GM23248 (cell line): ENCODE measurements at places on chromosomes 7 and 10.

GRCh38 chr10:97977673-97978072, 52.7 kb downstream of the CRTAC1 start:
- no peak for DNase-seq

- no peak for DNase-seq
These were observed 19.9 kb downstream of the MINDY4 start for GRCh38 chr7:30791114-30791513.

DNA sequence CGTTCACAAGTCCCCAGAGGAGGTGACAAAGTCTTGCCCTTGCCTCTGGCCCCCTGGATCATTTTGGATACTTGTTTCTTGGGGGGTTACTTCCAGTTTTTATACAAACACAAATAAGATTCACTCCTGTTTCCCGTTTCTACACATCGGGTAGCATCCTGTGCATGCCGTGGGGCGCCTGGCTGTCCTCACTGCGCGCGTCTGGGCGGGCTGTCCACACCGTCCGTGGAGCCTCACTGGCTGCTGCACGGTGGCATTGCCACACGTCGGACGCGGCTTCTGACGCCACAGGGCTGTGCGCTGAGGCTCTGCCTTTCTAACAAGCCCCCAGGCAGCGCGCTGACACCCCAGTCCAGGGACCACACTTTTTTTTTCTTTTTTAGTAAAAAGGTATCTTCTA, 18.4 kb downstream of the BNIP3 start:
- DNase-seq: no peak

GRCh38 chr10:8042721-8043568, 11.5 kb upstream of the GATA3 start:
- DNase-seq: no peak

DNA sequence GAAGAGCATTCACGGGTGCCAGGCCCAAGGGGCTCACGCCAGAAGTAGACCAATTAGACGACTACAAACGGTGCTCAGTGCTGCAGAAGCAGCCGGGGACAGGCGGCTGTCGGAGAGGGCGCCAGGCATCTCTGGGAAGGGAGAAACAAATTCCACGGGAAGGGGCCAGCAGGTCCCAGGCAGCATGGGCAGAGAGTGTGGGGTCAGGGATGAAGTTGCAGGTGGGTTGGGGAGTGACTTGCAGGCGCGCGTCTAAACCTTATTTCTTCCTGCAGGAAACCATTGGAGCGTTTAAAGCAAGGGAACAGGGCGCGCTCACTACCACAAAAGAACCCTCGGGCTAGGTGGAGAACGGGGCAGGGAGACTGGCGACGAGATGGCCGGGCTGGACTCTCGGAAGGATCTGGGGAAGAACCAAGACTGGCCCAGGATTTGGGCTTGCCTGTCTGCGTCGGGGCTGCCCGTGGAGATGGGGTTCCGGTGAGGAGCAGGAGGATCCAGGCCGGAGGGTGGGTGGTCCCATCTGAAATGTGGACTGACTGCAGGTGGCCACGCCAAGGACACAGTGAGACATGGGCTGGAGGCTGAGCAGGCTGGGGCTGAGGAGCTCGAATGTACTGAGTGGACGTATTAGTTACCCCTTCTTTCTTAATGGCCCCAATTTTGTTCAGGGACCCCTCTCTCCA, 116.3 kb upstream of the DIP2C start:
- no peak for DNase-seq

DNA sequence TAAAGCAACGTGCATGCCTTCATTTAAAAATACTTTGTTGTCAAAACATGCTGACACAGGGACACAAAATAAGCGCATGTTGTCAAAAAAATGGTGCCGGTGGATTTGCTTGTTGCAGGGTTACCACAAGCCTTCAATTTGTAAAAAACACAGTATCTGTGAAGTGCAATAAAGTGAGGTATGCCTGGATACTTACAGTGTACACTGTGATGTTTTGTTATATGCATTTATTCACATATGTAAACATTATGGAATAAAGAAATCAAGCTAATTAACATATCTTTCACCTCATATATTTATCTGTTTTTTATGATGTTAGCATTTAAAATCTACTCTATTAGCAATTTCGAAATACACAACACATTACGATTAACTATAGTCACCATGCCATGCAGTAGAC, 202.6 kb upstream of the FZD8 start:
- no peak for DNase-seq

DNA sequence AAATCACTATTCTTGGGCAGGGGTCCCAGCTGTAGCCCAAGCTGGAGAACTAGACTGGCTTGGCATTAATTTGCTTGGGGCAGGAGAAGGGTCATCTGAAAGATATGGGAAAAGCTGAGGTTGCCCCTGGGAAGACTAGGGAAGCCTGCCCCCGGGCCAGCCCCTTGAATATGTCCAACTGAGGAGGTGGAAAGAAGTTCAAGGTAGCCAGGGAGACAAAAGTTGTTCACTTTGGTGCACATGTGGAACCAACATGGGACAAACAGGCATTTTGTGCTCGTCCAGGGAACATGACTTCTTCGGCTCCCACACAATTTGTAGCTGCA, 1.4 kb upstream of the LRRC61 start:
- no peak for DNase-seq

DNA sequence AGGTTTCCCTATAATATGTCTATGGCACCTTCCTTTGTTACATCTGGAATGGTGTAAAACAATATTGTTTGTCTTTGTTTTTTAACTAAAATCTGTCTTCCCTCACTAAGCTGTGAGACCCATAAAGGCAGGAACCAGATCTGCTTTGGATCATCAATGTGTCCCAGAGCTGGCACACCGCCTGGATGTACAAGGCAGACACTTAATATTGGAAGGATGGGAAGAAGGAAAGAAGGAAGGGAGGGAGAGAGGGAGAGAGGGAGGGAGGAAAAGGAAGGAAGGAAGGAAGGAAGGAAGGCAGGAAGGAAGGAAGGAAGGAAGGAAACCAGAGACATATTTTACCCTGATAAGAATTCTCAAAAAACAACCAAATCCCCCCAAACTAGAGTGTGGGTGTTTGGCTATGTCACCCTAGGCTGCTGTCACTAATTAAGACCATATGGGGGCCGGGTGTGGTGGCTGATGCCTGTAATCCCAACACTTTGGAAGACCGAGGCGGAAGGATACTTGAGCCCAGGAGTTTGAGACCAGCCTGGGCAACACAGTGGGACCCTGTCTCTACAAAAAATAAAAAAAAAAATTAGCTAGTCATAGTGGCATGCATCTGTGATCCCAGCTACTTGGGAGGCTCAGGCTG, 59.6 kb downstream of the SH3PXD2A start:
- peak; percentile 41 for DNase-seq

GRCh38 chr7:20354610-20355528, 24.2 kb downstream of the ITGB8 start:
- no peak for DNase-seq

DNA sequence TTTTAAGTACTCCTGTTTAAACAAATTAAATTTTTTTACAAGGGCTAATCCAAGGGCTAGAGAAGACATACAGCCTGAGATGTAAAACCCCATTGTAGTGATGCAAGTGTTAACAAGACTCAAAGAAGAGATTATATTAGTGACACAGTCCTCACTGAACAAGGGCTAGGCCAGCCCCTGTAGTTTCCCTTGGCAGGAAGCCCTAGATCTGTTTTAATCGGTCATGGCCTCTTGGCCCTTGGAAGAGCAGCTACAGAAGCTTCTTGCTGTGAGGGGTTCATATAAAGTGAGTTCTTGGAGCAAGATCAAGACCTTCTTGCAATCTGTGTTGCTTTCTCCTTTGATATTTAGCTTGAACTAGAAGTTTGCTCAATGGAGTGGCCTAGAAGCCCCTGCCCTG, 1339.4 kb downstream of the XPNPEP1 start:
- DNase-seq: no peak

DNA sequence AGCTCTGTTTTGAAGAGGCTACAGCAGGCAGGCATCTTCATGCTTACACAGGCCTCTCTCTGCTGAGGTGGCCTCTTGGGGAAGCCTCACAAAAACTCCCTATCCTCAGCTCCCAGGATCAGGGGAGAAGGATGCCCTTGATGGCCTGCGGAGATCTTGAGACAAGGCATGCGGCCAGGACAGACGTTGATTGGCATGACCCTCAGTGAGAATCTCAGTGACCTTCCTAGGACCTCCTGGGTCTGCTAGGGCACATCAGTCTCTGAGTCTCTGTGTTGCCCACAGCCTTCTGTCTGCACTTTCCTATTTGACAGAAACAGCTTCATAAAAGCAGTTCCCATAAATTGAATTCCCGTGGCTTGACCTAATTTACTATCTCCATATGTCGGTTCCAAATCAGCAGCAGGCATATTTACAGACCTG, 1005.8 kb upstream of the C7orf33 start:
- no peak for DNase-seq

DNA sequence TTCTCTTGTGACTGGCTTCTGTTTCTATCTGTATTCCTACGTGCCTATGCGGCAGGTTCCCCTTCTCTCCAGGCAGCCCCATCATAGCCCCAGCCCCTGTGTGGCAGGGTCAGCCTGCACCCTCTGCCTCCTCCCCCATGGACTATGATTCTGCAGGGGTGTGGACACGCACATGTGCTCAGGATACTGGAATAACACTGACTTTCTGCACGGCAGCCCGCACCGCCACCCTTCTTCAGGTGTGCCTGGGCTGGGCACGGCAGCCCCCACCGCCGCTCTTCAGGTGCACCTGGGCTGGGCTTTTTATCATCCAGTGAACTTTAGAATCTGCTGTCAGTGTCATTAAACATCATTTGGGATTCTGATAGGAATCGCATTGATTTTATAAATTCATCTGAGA, 202.6 kb upstream of the PPP2R2D start:
- no peak for DNase-seq

GRCh38 chr7:28349637-28350036, 62.7 kb upstream of the CREB5 start:
- DNase-seq: peak; percentile 31

GRCh38 chr10:11082526-11082925, 64.9 kb downstream of the CELF2 start:
- peak; percentile 57 for DNase-seq

DNA sequence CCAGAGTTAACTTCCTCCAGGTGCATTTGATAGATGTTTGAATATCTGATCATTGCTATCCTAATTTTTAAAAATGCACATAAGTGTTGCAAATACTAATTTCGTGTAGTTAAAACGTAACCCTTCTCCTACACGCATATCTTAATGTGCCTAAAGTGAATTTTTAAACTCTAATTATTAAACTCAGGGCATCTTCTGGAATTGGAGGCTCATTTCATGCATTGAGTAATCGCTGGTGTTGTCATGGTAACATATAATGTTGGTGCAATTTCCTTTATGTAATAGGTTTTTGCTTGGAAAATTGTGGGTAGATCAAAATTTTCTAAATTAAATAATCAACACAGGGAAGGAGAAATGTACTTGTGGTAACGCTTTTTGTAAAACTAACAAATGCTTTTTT, 56.2 kb downstream of the ARMC3 start:
- peak; percentile 24 for DNase-seq

- DNase-seq: no peak
These were observed 136.8 kb downstream of the DIP2C start for GRCh38 chr10:552679-553078.

DNA sequence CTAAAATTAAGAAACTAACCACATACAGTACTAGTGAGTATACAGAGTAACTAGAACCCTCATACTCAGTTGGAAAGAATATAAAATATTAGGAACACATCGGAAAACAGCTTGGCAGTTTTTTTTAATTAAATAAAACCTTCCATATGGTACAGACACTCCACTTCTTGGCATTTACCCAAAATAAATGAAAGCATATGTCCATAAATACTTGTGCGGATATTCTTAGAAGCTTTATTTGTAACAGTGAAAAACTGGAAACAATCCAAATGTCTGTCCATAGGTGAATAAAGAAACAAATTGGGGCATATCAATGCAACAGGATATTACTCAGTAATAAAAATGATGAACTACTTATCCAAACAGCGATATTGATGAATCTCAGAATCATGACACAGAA, 410.0 kb downstream of the HTR7 start:
- no peak for DNase-seq

GRCh38 chr10:128530301-128530700, 404.1 kb upstream of the MKI67 start:
- DNase-seq: peak; percentile 37

DNA sequence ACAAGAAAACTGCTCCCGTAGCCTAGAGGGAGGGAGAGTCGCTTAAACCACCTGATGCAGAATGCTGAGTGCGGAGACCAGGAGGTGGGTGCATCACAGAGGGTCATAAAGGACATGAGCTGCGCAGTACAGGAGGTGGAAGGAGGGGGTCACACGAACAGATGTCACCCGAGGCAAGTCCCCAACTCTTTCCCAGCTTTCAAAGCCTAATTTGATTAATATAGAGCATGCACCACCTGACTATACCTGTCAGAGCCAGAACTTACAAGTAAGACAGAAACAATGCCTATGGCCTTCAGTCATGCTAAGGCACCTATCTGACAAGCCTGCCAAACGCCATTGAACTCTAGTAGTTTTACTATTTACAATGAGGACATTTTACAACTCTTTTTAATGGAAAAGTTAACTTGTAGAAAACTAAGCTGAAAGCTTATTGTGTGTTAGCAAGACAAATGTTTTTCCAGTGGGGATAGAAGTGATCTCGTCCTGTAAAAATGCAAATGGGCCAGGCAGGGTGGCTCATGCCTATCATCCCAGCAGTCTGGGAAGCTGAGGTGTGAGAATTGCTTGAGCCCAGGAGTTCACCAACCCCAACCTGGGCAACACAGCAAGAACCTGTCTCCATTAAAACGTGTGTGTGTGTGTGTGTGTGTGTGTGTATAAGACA, 1.1 kb upstream of the VOPP1 start:
- peak; percentile 48 for DNase-seq

DNA sequence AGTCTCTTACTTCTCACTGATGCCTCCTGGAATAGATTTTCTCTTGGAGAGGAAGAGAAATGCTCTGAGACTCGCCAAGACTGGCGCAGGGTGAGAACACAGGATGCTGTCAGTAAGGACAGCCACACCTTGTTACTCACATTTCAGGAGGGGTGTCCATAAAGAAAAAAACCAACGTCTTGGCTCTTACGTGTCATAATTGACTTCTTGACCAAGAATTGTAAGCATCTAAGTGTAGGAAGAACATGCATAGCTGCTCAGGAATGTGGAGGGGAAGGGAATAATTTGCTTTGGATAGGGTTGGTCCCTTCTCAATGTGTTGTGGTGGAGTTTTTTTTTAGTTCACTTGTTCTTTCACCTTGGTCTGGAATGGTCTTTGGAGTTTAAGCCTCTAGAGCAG, 43.8 kb upstream of the ZNF438 start:
- DNase-seq: peak; percentile 93

DNA sequence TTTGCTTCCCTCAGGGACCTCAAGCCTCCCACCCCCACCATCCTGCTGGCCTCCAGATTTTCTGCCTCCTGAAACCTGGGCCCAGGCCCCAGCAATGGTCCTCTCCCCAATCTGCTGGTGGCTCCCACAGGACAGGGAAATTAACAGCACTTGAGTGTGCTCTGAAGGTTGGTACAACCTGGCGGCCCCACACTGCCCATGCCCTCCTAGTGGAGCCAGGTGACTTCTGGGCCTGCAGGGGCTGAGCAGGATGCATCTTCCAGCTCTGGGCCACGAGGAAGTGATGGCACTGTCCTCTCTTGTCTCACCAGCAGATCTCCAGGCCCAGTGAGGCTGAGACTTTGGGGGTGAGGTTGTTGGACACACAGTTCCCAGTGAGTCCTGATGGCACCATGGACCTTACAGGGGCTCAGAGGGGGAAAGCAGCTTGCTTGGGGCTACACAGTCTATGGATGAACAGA, 3.6 kb upstream of the ZMIZ1 start:
- no peak for DNase-seq

GRCh38 chr10:3740157-3740871, 44.7 kb downstream of the KLF6 start:
- peak; percentile 93 for DNase-seq
